ENCODE measurements at places on chromosomes 7 and 10. TPM values are rescaled to one million over a fixed set of nuclear protein-coding genes. Genes with fewer than 3 reads are reported as not detected.

- no peaks in the 10 kb centered on the region for H3K4me1 ChIP-seq
- no peak overlapping the region for H3K4me3 ChIP-seq
- H3K36me3 ChIP-seq, result no peaks in the 10 kb centered on the region
- no peak overlapping the region for H3K27ac ChIP-seq
These were observed 78.1 kb downstream of the INHBA start for GRCh38 chr7:41624818-41625217.

DNA sequence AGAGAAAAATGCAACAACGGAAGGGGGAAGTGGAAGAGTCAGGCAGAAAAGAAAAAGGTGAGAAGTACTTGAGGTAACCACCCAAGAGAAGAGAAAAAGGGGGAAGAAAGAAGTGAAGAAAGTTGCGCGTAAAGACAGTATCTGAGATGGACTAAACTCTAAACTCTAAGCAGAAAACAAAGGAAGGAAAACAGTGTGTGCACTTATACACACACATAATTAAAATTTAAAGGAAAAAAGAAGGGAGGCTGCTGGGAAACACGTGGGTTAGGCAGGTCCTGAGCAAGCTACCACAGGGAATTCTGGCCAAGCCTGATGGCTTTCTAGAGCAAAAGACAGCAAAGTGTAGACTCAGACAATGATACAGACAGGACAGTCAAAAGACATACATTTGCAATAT lies 78.0 kb downstream of the UBE2H start:
- H3K4me3 ChIP-seq, result no peak overlapping the region
- no peak for DNase-seq
- no peaks in the 10 kb centered on the region for H3K27me3 ChIP-seq
- H3K4me1 ChIP-seq, result peaks cover 39% of the 10 kb centered on the region
- no peak overlapping the region for H3K27ac ChIP-seq
- H3K36me3 ChIP-seq, result no peaks in the 10 kb centered on the region

DNA sequence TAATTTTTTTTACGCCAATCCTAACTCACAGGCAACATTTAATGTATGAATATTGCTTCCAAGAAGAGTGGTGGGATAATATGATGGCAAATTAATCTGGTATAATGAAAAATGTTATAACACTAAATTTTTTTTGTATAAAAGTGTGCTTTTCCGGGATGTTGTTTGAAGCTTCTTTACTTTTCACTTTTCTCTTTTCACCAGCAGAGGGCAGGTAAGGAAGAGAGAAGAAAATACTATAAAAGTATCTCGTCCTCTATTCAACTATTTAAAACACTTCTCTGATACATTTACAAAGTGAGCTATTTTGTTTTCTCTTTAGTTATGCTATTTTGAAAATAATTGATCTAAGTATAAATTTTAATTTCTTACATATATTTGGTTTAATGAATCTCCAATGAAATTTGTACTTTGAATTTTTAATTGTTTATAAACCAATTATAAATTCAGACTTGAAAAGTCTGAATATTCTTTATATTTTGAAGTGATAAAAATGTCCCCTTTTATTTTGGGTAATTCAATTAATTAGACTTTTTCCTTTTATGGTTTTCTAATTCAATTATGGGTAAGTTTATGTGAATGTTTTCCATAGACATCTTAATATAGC lies 20.7 kb upstream of the CFTR start:
- H3K4me1 ChIP-seq, result no peaks in the 10 kb centered on the region
- H3K27me3 ChIP-seq, result no peaks in the 10 kb centered on the region
- no peak for DNase-seq
- H3K27ac ChIP-seq, result no peak overlapping the region
- no peaks in the 10 kb centered on the region for H3K36me3 ChIP-seq
- no peak overlapping the region for H3K4me3 ChIP-seq

- DNase-seq, result no peak
- peaks cover 26% of the 10 kb centered on the region for H3K4me1 ChIP-seq
- H3K36me3 ChIP-seq, result no peaks in the 10 kb centered on the region
These were observed 58.1 kb downstream of the CAV1 start for GRCh38 chr7:116582806-116583444.

- no peaks in the 10 kb centered on the region for H3K27me3 ChIP-seq
- H3K4me3 ChIP-seq, result no peak overlapping the region
- no peak for DNase-seq
- no peaks in the 10 kb centered on the region for H3K4me1 ChIP-seq
- no peak overlapping the region for H3K27ac ChIP-seq
- no peaks in the 10 kb centered on the region for H3K36me3 ChIP-seq
These were observed 563.6 kb upstream of the SEMA3D start for GRCh38 chr7:85750454-85750949.

- H3K4me1 ChIP-seq, result peaks cover 57% of the 10 kb centered on the region
- no peak overlapping the region for H3K27ac ChIP-seq
- no peak for DNase-seq
- H3K4me3 ChIP-seq, result no peak overlapping the region
- H3K36me3 ChIP-seq, result no peaks in the 10 kb centered on the region
- H3K27me3 ChIP-seq, result no peaks in the 10 kb centered on the region
These were observed 15.1 kb downstream of the GPR146 start for GRCh38 chr7:1059200-1060091.

DNA sequence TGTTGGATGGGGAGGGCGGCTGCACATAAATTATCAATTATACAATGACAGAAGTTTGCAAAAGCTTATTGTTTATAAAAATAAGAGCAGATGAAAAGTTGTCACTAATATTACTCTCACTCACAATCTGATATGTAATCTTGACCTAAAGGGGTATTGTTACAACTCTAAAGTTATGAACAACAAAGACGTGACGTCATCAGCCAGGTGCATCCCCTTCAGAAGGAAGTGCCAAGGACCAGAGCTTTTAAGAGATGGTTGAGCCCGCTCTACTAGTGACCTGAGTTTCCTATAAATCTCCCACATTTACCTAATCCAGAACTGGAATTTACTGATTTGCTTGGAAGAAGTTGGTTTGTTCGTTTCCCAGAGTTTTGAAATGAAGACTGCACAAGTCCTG lies 247.7 kb upstream of the MGMT start:
- no peaks in the 10 kb centered on the region for H3K36me3 ChIP-seq
- H3K4me3 ChIP-seq, result no peak overlapping the region
- H3K27ac ChIP-seq, result no peak overlapping the region
- no peak for DNase-seq

PRSS1 gene
- not detected for total RNA-seq

CLDN3 gene
- total RNA-seq, result not detected

EBLN1 gene
- not detected for total RNA-seq

DNAJC12 gene
- total RNA-seq, result 2.7 TPM

TSPAN15 gene
- 26.5 TPM for total RNA-seq

PTPN20 gene
- total RNA-seq, result 1.5 TPM

STAM gene
- 16.0 TPM for total RNA-seq

VAX1 gene
- total RNA-seq, result not detected

MAT1A gene
- total RNA-seq, result not detected

PDGFA gene
- 31.2 TPM for total RNA-seq
